GM06990 (cell line): ENCODE measurements at places on chromosomes 13 and 19.

GRCh38 chr19:38513762-38514167 is 80.3 kb downstream of the RYR1 start:
- DNase-seq = no peak

- DNase-seq = no peak
These were observed 33.7 kb downstream of the CRYL1 start for GRCh38 chr13:20491926-20492435.

- DNase-seq = no peak
These were observed 4.9 kb downstream of the THAP8 start for GRCh38 chr19:36049080-36049698.

DNA sequence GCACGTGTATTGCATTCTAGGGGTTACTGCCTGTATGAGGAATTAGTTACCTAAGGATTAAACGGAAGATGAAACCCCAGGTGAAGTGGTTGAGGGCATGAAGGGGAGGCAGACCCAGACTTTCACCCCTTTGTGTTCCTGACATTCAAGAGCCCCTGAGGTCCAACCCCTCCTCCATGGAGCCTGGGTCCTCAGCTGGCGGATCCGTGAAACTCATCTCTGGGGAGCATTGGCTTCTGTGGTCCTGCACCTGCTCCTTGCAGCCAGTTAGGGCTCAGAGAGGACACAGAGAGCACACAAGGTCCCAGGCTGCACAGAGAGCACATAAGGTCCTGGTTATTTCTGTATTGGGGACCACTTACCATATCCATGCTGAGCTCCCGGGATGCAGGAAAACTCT is 7.0 kb upstream of the LILRA1 start:
- no peak for DNase-seq

DNA sequence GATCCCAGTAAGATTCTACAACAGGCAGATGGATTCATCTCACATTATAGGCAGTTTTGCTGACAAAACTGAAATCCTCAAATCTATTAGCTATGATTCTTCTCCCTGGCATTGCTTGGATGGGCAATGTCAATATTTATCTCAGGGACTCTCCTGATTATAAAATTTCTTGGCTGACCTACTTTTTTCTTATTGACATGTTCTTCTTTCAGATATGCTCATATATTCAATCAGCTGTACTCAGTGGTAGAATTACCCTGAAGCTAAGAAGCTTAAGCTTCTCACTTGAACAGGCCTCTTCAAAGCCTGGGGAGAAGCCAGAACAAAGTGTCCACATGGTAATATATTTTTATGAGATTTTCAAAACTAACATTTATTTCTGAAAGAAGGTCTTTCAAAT is 513.6 kb downstream of the PCDH9 start:
- no peak for DNase-seq

DNA sequence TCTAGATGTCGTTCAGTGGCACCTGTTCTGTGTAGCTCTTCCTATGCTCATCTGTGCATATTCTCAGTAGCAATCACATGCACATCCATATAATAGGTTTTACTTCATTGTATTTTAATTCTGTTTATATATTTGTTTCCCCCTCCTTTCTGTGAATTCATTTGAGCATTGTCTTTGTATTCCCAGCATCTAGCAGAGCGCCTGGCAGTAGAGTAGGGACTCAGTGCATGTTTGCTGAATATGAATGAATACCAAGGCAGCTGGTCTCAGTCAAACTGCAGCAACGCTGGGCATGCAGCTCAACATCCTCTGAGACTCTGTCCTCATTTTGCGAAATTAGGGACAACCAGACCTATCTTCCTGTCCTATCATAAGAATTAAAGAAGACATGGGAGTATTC is 330.1 kb downstream of the SPRY2 start:
- no peak for DNase-seq

- no peak for DNase-seq
These were observed 6.3 kb downstream of the GPR180 start for GRCh38 chr13:94607939-94608338.

- no peak for DNase-seq
These were observed 20.6 kb downstream of the ZNF558 start for GRCh38 chr19:8811315-8812172.

DNA sequence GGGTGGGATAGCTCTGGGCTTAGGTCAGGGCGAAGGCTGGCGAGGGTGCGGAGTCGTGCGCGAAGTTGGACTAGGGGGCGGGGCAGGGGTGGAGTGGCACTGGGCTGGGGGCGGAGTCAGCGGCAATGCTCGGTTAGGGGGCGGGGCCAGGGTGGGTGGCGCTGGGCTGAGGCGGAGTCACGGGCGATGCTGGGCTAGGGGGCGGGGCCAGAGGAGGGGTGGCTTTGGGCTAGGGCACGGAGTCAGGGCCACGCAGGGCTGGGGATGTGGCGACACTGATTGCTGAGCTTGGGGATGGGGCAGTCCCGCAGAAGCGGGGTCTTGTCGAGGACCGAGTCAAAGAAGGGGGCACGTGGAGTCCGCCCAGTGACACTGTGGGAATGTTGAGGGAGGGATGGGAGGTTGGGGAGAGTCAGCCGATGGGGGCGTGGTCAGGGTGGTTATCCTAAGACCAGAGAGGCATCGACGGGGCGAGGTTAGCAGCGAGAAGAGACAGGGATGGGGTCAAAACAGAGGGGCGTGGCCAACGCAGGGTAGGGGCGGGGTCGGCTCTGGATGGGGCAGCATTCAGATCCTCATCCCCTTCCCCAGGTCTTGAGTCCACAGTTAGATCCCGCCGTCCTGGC is 8.7 kb downstream of the HOMER3 start:
- peak; percentile 71 for DNase-seq

GRCh38 chr13:27018882-27019281 is 152.7 kb downstream of the USP12 start:
- DNase-seq = no peak

- no peak for DNase-seq
These were observed 95.0 kb upstream of the KLF12 start for GRCh38 chr13:74229242-74229641.

- no peak for DNase-seq
These were observed 12.6 kb upstream of the MAB21L1 start for GRCh38 chr13:35489050-35489449.

DNA sequence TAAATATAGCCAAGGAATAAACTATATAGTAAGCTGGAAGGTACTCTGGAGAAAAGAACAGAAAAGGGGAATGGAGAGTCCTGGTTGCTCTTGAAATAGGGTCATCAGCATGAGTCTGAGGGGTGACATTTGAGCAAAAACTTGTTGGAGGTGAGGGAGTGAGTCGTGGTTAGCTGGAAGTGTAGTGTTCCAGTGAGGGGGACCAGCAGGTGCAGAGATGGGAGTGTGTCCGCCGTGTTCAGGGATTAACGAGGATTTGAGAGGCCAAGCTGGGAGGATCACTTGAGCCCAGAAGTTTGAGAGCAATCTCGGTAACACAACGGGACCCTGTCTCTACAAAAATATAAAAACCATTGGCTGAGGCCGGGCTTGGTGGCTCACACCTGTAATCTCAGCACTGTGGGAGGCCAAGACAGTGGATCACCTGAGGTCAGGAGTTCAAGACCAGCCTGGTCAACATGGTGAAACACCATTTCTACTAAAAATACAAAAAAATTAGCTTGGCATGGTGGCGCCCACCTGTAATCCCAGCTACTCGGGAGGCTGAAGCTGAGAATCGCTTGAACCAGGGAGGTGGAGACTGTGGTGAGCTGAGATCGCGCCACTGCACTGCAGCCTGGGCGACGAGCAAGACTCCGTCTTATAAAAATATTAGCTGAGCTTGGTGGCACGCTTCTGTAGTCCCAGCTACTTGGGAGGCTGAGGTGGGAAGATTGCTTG is 1.1 kb downstream of the SUPT5H start:
- no peak for DNase-seq

DNA sequence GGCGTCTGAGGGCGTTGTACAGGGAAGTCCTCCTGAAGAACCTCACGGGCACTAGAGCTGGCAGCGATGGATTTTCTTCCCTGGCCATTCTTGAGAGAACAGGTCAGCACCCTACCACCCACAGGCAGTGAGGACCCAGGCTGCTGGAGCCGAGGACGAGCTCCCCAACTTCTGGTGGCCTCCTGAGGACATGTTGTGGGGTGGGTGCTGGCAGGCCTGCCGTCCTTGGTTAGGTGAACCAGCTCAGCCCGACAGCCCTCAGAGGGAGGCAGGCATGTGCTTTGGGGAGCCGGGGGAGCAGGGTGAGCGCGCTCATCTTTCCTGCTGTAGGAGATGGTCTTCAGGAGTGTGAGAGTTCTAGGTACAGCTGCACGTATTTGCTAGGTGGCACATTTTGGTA is 15.4 kb downstream of the LYL1 start:
- no peak for DNase-seq

DNA sequence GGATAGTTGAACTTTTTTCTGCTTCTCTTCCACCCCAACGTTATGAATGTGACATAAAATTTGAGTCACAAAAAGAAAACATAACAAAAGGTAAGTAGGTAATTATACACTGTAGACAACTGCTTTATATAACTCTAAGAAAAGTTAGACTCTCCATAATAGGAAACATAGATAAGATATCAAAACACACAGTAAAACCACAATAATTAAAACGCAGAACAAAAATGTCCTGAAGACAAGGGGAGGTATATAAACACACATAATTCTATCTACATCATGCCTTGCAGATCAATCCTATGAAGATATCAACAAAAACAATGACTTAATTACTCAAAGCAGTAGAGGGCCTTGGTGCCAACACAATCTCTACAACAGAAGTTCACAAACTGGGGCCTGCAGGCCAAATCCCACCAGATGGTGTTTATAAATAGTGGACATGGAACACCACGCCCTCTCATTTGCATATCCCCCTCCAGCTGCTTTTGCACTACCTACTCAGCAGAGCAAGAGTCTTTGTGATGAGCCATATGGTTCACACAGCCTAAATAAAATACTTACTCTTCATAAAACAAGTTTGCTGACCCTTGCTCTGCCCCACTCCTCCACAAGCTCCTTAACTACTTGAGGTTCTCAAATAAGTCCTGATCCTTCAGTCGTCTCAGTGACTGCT is 254.7 kb downstream of the KLF12 start:
- DNase-seq = no peak

GRCh38 chr19:1754636-1755466 is 1.5 kb downstream of the ONECUT3 start:
- peak; percentile 46 for DNase-seq
